HL-60 (cell line): ENCODE measurements at places on chromosomes 4 and X.
A peak's percentile ranks its signal among the peaks of the same experiment; 100 is the strongest.

DNA sequence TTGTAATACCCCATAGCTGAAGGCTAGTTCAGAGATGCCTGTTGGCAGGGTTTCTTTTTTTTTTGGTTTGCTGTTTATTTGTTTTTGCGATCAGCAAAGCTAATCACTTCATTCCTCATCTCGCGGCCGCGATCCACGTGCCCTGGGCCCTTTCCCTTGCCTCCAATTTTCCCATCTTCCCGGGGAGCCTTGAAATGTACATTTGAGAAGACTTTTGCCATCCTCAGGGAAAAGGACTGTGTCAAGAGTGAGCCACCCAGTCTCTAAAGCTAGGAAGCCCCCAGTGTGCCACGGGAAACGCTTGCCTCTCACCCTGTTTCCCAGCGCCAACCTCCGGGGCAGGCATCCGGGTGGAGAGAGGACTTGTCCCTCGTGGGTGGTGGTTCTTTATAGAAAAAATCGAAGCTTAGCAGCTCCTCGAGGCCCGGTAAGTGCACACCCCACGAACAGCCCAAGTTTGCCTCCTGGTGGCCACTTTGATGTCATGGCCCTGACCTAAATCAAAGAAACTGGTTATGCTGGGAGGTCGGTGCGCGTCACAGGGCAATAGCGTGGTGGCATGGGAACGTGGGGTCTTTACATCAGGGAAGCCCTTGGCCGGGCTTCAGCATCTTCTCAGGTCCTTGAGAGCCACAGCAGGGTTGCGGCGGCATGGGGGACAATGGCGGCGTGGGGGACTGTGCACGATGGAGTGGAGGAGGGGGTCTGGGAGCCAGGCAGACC, 42.0 kb downstream of the MAP7D3 start:
- peak; percentile 8 for DNase-seq

- no peak for DNase-seq
These were observed 1912.7 kb upstream of the TENM3 start for GRCh38 chr4:180330521-180330920.

- no peak for DNase-seq
These were observed 92.5 kb downstream of the PARM1 start for GRCh38 chr4:75025431-75025830.

DNA sequence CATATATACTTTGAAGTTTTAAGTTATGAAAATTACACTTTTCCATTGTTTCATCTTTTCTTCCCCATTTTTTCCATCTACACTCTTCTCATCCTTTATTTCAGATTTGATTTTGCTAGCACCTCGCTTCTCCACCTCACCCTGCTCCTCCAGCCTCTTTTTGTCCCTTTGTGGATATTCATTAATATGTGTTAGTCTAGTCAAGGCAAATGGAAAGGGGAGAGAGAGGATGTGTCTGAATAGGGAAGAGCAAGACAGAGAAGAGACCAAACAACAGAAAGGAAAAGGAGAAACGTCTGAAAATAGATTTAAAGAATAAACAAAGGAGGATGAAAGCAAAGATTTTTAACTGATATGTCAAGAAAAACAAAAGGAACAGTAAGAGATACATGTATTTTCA, 24.1 kb downstream of the GPM6A start:
- DNase-seq: no peak

DNA sequence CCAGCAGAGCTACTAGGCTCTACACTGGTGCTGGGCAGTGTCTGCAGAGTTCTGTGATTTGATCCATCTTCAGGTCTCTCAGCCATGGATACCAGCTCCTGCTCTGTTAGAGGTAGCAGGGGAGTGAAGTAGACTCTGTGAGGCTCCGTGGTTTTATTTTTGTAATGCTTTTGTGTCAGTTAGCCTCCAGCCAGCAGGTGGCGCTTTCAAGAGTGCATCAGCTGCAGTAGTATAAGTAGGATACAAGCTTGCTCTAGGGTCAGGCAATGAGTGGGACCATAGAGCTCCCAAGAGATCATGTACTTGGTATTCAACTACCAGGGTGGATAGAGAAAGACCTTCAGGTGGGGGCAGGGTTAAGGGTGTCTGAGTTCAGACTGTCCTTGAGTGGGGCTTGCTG, 362.5 kb upstream of the TRAM1L1 start:
- peak; percentile 26 for DNase-seq

GRCh38 chr4:26139310-26139924, 181.4 kb upstream of the RBPJ start:
- DNase-seq: no peak
